ENCODE measurements at places on chromosomes 5 and 9.

- no peak for DNase-seq
These were observed 343.6 kb upstream of the ISL1 start for GRCh38 chr5:51039424-51040329.

DNA sequence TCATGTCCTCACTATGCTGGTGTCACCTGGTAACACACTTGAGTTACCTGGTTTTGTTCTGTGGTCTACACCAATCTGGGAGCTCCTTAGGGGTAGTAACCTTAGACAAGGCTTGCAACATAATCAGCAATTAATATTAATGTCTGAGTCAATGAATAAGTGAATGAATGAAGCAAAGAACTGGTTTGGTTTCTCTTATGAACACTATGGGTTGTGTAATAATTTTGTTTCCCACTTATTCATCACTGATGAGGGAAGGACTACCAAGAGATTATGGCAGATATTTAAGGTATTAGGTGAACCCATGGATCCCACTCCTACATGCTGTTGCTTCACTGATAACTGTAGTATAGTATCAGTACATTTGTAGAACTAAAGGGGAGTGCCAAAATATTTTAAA is 116.0 kb downstream of the SLC12A2 start:
- no peak for DNase-seq

DNA sequence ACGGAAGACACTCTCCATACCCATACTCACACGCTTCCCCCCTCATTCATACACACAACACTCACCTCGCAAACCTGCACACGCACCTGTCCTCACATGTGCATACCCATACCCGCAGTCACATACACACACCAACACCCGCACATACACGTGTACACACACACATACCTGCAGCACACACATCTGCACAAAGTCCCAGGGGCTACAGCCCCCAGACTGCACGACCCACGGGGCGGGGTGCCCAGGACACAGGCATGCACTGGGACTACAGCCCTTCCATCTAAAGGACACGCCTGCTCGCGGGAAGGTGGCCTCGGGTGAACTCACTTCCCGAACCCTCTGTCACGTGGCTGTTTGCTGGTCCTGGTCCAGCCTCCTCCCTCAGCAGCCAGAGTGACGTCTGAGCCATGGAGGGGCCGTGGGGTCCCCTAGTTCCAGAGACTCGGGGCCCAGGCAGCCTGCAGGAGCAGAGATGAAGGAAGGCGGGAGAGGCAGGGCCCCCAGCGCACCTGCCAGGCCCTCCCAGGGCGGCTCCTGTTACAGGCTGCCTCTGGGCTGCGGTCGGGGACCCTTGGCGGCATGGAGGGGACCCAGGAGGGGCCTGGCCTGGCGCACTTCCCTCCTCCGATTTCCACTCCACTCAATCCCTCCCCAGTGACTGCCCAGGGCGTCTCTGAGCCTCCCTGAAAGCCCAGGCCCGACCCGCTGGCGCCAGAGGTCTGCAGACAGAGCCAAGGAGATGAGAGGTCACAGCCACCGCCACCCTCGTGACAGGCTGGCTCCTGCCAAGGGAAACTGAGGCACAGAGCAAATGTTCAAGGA is 8.1 kb downstream of the SLC12A7 start:
- DNase-seq: no peak

GRCh38 chr5:131084436-131084835 is 80.6 kb downstream of the HINT1 start:
- no peak for DNase-seq

DNA sequence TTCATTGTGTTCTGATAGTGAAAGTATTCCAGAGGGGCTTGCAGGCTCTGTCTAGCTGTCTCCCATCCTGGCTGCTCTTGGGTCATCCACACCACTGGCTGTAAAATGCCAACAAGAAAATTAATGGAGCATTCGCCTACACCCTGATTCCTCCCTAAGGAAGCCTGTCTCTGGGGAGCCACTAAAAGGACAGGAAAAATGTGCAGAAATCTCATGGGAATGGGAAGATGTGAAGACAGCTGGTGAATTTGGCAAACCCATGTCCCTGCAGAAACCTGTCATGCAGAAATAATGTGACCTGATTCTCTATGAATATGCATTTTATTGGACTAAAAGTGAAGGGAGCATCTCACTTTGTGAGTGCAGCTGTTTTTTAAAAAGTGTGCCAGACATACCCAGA is 265.6 kb downstream of the TUSC1 start:
- no peak for DNase-seq

GRCh38 chr5:84885485-84886258 is 501.0 kb upstream of the EDIL3 start:
- DNase-seq: no peak

- DNase-seq: no peak
These were observed 59.1 kb downstream of the FNBP1 start for GRCh38 chr9:129983891-129984290.

- no peak for DNase-seq
These were observed 4.2 kb downstream of the DHX29 start for GRCh38 chr5:55303238-55303690.

DNA sequence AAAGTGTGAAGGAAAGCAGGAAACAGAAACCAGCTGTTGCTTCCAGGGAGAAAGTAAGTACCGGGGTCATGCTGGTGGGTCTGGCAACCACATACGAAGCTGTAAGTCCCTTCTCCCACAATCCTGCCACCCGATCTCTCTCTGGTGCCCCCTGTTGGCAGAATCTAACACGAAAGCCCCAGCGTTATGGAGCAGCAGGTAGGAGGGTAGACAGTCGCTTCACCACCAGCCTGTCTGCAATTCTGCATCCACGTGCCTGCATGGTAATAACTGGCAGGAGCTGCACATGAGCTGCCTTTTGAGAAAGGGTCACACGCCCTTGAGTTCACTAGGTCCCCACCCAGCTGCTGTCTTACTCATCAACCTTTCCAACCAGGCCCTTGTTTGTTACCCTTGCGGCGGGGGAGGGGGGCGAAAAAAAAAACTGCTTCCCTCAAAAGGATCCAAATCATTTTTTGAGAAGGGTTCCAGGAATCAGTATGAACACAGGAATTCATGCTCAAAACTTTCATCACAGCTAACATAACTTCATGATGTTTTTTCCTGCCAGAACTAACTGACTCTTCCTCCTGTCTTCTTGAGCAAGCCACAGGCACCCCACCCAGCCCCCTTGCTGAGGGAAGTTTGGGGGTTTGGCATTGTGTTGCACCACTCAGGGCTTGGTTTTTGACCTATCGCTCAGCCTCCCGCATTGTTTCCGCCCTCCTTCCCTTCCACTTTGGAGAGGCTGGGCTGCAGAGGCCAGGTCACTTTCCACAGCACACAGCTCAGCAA is 19.6 kb upstream of the TMEM252 start:
- peak; percentile 5 for DNase-seq

DNA sequence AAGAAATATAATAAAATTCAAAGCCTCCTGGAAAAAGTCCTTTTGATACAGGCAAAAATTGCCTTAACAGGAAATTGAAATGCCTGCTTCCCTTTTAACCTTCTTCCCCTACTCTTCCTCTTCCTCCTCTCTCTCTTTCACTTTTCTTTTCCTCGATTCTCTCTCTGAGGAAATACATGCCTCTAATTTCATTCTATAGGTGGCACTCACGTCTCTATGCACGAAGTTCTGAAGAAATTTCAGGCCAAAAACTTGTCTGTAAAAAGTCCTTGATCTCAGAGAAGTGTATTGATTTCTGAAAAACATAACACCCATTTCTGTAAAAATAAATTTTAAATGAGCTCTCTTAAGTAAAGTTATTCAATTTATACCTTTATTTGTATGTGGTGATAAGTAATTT is 371.7 kb upstream of the IRX4 start:
- no peak for DNase-seq

- no peak for DNase-seq
These were observed 3.4 kb upstream of the INPP5E start for GRCh38 chr9:136443087-136443486.

DNA sequence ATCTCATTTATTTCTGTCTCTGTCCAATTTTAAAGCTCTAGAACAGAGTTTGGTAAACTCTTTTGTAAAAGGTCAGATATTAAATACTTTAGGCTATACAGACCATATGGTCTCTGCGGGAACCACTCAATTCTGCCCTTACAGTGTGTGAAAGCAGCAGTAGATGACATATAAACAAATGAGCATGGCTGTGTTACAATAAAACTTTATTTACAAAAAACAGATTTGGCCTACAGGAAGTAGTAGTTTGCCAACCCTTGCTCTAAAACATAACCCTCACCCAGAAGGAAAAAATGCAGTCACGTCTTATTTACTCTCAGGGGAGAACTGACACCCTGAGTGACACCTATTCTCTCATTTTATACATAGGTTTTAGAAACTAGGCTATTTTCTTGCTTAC is 220.4 kb downstream of the DEPDC1B start:
- no peak for DNase-seq

GRCh38 chr9:117379341-117379740 is 35.5 kb downstream of the ASTN2 start:
- no peak for DNase-seq

GRCh38 chr5:110916381-110917049 is 155.0 kb upstream of the TSLP start:
- DNase-seq: no peak

DNA sequence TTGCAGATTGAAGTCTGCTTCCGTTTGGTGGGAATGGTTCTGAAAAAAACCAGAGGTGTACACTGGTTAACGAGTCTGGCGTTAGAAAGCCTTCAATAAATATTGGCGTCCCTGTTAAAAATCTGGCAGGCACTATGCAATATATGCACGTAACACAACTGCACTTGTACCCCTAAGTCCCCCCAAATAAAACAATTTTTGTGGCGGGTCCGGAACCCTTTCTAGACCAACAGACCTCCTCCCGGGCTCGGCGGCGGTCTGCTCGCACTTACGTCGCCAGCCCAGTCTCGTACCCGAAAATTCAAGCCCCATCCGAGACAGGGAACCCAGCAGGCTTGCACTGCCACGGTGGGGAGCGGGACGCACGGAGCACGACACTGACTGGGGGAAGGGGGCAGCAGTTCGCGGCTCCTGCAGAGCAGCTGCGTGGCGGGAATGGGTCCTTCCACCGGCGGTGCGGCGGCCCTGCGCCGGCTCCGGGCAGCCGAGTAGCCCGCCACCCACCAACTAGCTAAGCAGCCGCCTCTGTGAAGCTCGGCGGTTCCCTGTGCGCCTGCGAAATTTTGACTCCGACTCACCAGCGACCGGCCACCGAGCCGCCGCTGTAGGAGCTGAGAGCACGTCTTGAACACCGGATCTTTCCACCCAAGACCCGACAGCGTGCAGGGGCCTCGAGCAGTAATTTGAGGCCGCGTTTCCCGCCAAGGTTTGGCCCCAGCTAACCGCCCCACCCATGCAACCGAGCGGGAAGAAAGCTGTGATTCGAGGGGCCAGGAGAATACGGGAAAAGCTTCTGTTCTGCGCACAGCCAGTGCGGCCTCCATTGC is 3.9 kb downstream of the MCIDAS start:
- no peak for DNase-seq

- no peak for DNase-seq
These were observed 115.8 kb upstream of the LIFR start for GRCh38 chr5:38672059-38672788.

All from activated naive CD4-positive, alpha-beta T cell (primary cell).